ENCODE measurements at places on chromosomes 16 and 17.

DNA sequence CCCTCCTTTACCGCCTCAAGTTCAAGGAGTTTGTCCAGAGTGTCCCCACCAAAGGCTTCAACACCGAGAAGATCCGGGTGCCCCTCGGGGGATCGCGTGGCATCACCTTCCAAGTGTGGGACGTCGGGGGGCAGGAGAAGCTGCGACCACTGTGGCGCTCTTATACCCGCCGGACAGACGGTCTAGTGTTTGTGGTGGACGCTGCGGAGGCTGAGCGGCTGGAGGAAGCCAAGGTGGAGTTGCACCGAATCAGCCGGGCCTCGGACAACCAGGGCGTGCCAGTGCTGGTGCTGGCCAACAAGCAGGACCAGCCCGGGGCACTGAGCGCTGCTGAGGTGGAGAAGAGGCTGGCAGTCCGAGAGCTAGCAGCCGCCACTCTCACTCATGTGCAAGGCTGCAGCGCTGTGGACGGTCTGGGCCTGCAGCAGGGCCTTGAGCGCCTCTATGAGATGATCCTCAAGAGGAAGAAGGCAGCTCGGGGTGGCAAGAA is 1.1 kb downstream of the ARL4D start:
- DNase-seq: no peak

- peak; percentile 35 for DNase-seq
Measured at GRCh38 chr16:11126399-11127054, 129.5 kb downstream of the SOCS1 start.

DNA sequence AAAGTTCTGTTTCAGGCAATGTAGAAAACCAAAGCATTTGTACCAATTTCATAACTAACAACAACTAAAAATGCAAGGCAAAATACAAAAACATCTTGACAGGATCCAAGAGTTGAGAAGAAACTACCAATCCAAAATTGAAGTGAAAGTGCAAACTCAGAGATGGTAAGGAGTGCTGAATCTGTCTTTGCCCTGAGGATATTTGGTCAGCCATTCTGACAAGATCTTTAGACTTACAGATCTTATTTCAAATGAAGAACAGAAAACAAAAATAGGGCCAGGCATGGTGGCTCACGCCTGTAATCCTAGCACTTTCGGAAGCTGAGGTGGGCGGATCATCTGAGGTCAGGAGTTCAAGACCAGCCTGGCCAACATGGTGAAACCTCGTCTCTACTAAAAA is 412.8 kb downstream of the ZFHX3 start:
- no peak for DNase-seq

DNA sequence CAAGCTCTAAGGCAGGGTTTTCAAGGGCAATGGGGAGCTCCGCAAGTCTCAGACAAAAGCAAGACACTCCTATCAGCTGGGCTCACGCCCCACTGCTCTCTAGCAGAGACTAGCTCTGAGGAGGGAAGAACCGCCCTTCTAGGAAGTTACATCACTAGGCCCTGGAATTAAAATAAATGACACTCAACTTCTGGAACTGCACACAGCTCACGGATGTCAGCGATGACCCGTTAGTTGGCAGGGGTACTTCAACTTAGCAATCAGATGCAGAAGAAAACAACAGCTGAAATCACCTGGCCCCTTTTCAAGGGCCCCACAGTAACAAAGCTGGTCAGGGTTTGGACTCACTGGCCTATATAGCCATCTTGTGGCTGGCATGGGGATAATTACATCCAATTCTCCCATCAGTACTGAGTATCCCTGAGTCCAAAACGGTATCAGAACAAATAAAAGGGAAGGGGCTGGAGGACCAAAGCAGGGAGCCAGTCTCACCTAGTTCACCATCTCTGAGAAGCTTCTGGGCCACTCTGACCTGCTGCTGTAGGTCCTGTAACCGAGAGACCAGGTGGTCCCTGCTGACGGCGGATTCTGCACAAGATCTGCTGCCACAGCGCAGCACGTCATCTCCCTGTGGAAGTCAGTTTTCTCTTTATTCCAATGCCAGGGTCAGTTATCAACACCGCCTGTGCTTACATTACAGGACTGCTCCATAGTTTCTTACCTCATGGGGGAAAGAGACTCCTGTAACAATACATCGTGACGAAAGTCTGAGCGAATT is 22.2 kb downstream of the SERPINF1 start:
- peak; percentile 82 for DNase-seq

DNA sequence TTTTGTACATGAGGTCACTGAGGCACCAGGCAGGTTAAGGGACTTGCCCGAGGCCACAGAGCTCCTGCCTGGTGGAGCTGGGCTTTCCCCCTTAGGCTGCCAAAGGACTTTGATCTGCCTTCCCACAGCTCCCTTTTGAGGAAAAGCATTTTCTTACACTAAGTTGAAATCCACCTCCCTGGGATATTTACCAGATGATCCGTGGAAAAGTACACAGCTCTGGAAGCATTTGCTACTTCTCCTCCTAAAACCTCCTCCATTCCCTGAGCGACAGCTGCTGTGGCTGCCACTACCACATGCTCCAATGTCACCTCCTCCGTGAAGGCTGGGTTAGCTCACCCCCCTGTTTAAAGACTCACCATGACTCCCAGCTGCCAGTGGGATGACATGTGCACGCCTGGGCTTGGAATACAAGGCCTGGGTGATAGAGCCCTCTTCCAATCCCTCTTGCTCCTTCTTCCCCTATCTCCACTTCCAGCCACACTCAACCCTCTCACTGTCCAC is 1.2 kb upstream of the MPRIP start:
- no peak for DNase-seq

- DNase-seq: peak; percentile 60
Measured at GRCh38 chr16:73159296-73159695, 111.4 kb upstream of the ZFHX3 start.

DNA sequence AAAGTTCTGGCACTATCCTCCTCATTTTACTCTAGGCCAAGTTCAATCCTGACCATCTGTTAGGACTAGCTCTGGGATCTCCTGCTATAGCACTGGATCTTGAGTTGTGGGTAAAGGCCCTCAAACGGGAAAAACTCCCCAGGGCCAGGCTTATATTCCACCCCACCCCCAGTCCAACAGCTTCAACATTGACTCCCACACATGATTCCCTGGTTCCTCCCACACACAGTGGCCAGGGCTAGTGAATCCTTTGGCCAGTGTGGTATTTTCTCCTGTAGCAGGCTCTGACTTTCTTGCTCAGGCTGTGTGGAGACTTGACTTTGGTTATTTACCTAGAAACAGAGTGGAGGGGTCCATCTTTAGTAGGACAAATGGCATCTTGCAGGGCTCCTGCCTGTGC is 10.3 kb upstream of the AKAP10 start:
- peak; percentile 7 for DNase-seq

DNA sequence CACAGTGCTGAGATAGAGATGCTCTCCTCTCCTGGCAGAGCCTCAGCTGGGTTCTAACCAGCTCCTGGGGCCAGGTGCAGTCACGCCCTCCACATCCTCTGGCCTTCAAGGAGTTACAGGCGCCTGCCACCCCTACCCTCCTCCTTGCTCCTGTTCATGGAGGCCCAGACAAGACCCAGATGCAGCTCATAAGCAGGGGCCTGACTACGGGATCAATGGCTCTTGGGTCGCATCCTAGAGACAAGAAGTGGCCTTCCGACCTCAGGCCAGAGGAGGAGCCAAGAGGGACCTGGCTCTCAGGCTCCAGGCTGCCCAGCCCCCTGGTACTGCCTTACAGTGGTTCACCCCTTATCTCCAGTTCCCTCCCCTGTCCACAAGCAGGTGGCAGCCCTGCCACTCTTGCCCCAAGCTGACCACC is 23.0 kb downstream of the ARHGAP27 start:
- no peak for DNase-seq

DNA sequence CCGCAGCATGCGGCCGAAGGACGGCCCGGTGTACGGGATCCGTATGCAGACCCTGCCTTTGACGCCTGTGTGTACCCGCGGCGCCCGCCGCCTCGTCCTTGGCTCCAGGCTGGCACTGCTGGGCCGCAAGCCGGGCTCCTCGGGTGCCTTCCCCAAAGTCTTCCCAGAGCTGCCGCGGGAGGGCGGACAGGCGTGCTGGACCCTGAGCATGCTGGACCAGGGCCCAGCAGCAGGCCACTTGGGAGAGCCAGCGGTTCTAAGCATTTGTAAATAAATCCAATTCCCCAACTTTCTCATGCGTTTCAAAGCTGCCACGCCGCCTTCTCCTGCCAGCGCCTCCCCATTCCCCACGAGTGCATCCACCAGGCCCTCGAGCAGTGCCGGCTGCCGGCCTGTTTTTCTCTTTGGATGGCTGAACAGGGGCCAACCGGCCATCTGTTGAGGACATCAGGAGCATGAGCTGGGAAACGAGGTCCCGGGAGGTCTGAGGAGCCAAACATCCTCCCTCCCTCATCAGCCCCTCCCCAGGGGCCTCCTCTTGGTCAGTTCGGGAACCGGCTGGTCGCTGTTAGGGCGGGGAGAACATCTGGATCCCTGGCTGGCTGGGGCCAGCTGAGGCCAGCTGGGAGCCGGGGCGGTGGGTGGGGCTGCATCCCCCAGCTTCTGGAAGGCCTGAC is 20.5 kb upstream of the PABPN1L start:
- DNase-seq: no peak

GRCh38 chr17:51997723-51998122 is 160.8 kb downstream of the CA10 start:
- no peak for DNase-seq

DNA sequence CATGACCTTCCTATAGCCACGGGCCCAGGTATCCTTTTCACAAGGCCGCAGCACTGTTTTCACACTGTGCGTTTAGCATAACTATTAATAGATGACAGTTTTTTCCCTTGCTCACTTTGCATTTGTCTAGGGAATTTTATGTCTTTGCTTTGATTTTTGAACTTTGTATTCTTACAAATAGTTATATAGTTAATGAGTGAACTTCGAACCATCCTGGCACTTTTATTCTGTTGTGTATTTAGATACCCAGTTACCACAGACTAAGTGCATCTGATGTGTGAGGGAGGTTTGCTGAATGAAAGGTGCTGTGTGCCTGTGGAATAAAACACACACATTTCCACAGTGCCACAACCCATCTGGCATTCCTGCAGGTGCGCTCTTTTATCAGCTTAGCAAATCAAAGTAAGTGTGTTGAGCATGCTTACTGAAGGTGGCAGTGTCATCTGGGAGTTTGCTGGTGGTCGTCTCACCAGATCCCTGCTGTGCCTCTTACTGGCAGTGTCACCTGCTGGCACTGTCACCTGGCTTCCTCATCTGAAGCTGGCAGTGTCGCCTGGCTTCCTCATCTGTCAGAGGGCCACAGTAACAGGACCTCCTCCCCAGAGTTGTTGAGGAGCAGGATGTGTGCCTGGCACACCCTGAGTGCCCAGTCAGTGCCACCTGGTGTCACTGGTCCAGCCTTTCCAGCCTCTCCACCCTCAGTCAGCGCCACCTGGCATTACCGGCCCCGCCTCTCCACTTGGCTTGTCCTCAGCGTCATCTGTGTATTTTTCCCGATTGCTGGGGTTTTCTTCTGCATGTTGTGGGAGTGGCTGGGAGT is 37.6 kb downstream of the USP10 start:
- DNase-seq: no peak

GRCh38 chr16:77555791-77556190 is 121.0 kb upstream of the ADAMTS18 start:
- no peak for DNase-seq

- no peak for DNase-seq
Measured at GRCh38 chr17:45580924-45581323, 90.4 kb upstream of the PLEKHM1 start.

DNA sequence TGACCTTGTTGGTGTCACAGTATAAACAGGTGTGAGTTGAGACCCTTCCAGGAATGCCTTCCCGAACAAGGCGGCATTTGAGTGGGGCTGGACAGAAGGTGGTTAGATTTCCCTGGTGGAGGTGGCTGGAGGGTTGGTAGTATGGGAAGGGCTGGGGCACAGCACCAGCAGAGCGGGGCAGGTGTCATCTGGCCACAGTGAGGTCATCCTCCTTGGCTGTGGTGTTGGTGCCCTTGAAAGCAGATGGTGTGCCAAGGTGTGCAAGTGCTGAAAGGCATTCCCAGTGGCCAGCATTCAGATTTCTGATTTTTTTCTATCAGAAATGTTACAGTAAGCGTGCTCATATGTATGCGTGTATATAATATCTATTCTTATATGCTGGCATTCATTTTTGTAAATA is 126.6 kb downstream of the LAT start:
- DNase-seq: no peak

GRCh38 chr16:23803591-23804123 is 32.1 kb upstream of the PRKCB start:
- peak; percentile 58 for DNase-seq

DNA sequence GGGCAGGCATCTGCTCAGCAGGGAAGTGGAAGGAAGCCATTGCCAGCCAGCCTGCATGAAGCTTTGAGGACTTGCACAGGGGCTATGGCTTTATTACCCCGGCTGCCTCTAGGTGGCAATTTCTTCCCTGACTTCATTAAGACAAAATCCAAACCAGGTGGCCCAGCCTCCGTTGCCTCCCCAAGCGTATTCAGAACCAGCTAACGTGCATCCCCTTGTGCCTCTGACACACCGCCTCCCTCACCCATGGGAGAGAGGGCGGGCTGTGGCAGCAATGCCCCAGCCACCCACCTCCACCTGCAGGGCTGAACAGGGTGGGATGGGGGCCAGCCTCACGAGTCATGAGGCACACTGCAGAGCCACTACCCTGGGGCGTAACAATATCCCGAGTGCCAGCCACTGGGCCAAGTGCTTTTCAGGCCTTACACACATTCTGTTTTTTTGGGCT is 6.8 kb downstream of the KIFC3 start:
- DNase-seq: peak; percentile 36

- no peak for DNase-seq
Measured at GRCh38 chr17:49431743-49432142, 17.1 kb upstream of the PHB1 start.

GRCh38 chr17:62093188-62094155 is 28.4 kb upstream of the MED13 start:
- DNase-seq: no peak

- no peak for DNase-seq
Measured at GRCh38 chr16:73037331-73037745, 10.6 kb downstream of the ZFHX3 start.

DNA sequence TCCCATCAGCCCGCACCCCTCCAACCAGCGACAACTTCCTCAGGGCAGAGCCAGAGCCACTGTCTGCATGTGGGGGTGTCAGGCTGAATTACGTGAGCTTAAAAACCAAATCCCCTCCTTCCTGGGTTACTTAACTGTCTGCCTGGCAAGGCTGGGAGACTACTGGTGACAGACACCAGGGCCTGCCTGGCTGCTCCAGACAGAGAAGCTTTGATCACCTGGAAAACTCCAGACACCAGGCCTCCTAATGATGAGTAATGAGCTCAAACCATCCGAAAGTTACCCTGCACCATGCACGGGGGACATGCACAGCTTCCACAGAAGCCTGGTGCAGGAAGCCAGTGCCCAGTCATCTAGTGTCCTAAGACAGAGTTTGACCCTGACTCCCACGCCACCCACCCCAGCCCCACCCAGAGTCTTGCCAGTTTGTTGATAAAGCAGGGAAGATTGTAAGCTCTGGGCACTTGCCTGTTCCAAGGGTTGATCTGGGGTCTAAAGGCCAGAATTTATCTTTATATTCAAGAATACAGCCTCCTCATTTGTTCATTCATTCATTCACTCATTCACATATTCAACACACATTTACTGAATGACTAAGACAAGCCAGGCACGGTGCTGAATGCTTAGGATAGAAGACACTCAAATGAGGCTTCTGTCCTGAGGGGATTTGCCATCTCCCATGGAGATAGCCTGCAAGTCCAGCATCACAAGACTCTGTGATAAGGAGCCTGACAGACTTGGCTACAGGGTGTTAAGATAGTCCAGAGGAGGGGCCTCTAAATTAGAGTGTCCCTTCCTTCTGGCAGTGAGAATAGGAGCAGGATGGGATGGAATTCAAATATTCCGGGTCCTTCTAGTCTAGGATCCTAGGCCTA is 7.2 kb upstream of the CCDC182 start:
- DNase-seq: peak; percentile 77
